ENCODE measurements at places on chromosomes 7 and 10.

DNA sequence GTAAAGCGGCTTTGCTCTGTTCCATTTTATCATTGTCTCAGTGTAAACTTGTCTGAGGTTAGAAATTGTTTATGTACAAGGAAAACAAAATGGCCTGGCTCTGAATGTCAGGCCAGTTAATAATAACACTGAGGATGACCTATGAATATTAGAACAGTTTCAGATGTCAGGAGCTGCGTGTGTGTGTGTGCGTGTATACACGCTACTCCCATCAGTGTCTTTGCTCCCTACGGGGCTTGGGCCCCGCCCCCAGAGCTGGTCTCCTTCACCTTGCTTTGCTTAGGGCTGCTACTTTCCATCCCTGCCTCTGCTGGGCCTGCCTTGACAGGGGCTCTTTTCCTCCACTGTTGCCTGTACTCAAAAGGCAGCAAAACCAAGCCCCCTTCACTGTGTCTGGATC lies 142.3 kb upstream of the BET1 start:
- DNase-seq, result no peak

DNA sequence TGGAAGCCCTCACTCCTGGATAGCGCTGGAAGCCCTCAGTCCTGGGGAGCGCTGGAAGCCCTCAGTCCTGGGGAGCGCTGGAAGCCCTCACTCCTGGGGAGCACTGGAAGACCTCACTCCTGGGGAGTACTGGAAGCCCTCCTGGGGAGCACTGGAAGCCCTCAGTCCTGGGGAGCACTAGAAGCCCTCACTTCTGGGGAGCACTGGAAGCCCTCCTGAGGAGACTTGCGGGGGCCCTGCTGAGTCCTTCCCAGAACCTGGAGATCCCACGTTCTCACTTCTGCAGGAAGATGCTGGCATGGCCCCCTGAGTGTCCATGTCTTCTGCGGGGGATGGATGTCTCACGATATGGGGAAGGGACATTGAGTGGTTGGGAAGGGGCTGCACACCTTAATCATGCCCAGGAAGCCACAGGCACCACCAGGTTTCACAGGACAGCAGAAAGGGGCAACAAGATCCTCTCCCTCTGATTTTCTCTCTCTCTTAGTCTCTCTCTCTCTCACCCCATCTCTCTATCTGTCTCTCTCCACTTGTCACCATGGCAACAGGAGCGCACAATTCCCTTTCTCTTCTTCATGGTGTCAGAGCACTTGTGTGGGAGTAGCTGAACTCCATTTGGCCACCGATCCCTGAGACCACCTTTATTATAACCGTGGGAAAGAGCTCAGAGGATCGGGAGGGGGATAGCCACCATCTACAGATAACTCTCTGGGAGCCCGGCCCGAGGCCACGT lies 267.0 kb downstream of the TCERG1L start:
- DNase-seq, result no peak

GRCh38 chr7:27897441-27897847 lies 157.5 kb downstream of the TAX1BP1 start:
- DNase-seq, result no peak

DNA sequence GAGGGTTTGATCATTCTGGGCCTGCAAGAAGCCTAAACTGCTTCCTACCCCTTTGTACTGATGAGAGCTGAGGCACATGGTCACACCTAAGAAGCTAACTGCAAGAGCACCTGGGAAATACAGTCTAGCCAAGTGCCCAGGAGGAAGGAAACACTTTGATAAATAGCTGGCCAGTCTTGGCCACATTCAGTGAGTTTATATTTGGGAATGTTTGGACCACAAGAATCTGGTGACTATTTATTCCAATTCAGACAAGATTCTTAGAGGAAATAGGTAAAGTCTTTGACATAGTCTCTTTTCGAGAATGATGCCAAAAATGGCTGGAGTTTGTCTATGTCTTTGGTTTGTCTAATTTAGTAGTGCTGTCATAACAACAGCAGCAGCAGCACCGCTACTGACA lies 213.6 kb downstream of the KIF20B start:
- DNase-seq, result no peak

DNA sequence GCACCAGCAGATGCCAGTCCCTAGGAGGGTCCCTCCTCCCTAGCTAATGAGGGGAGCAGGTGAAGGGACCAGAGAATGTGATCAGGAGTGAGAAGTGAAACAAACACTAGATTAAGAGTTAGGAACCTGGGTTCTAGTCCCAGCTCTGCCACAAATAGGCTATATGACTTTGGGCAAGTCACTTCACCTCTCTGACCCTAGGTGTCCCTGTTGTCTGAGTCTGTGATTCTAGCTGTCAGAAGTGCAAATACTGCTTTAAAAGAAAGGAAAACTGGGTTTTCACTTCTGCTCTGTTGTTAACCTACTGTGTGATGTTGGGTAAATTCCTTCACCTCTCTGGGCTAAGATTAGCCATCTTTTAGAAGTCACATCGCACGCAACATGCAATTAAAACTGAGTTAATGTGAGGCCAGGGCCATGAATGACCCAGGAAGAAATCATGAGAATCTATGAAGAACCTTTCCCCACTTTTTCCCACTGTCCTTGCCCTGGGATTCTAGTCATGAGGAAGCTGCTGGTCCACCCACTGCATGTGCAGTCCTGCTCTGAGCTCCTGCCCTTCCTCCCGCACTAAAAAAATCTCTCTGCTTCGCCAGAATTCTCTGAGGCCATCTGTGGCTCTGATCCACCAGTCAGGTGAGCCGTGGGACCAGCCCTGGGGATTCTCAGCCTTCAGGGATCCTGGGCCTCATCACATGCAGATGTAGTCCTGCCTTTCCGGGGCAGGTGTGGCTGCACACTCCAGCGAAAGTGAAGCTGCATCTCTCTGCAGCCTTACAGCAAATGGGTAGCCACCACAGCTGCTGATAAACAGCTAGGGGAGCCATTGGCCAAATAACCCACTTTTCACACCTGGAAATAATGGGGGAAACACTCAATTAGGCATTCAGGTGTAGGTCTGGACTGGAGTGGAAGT lies 181.7 kb downstream of the PLXNA4 start:
- peak; percentile 20 for DNase-seq

- DNase-seq, result no peak
Measured at GRCh38 chr10:86342111-86342863, 24.3 kb downstream of the GRID1 start.

DNA sequence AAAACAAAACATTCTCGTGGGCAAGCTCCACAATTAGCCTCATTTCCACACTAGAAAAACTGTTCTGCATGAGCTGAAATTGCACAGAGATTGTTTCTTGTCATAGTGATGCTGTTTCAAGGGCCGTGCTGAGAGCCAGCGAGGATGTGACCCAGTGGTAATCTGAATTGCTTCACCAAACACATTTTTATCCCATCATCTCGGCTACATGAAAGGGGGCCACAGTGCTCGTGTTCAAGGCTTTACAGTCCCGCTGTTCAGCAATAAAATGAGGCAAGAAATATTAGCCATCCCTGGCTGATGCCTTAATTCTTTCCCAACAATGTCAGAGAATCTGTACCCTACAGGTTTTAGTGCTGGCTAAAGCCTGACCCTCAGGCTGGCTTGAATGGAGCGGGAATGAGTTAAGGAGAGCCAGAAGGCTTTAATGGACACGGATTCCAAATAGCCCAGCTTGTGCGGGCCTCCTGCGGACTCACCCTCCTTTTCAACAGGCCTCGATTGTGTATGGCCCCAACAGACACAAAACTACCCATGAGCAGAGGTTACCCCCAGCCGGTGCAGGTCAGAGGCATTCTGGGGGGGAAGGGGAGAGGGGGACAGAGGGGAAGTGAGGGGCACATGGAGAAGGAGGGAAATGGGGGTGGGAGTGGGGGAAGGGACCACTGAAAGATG lies 2.0 kb upstream of the GDF10 start:
- no peak for DNase-seq

DNA sequence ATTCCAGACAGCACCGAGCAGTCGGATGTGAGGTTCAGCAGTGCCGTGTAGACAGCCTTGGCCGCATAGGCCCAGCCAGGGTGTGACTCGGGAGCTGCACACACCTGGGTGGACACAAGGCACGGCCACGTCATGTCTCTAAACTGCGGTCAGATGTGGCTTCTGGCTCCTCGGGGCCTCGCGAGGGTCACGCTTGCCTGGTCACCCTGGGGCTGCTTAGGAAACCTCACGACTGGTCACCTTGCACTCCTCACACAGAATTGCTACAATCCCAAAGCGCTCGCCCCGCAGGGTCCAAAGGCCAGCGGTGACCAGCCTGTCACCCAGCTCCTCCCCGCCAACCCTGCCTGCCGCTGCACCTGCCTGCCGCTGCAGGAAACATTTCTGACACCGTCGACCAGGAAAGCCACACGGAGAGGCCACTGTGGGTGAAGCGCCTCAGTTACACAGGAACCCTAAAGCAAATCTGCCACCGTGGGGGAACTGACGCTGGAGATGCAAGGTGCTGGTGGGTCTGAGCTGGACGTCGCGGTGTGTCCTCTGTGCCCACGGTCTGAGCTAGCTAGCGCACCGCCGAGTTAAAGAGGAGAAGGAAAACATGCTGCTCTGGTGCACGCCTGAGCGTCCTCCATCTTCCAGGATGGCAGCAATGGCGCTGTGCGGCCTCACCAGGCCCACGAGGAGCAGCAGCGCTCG lies 5.0 kb downstream of the GPER1 start:
- no peak for DNase-seq

DNA sequence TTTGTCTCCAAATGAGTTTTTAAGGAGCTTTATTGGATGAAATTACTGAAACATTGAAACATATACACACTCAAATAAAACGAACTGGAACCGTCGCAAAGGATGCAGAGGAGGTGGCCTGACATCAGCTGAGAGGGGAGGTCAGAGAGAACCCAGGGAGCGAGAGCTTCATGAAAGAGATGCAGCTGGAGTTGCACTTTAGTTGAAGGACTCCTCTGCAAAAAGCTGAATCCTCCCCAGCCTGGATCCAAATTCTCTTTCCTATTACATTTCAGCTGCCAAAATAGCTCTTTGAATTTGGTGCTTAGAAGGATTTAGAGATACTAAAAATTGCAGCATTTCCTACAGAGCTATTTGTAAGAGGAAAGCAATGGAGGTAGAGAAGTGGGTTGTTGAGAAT lies 140.0 kb upstream of the DPP6 start:
- no peak for DNase-seq

Data from stimulated activated naive CD8-positive, alpha-beta T cell treated with anti-CD3 and anti-CD28 coated beads, Interleukin-15, amount 100 ng/mL, for 72 hours (primary cell).